ENCODE measurements at places on chromosomes 7 and 10. TPM values are rescaled to one million over a fixed set of nuclear protein-coding genes. Genes with fewer than 3 reads are reported as not detected.
A peak's percentile ranks its signal among the peaks of the same experiment; 100 is the strongest.

DNA sequence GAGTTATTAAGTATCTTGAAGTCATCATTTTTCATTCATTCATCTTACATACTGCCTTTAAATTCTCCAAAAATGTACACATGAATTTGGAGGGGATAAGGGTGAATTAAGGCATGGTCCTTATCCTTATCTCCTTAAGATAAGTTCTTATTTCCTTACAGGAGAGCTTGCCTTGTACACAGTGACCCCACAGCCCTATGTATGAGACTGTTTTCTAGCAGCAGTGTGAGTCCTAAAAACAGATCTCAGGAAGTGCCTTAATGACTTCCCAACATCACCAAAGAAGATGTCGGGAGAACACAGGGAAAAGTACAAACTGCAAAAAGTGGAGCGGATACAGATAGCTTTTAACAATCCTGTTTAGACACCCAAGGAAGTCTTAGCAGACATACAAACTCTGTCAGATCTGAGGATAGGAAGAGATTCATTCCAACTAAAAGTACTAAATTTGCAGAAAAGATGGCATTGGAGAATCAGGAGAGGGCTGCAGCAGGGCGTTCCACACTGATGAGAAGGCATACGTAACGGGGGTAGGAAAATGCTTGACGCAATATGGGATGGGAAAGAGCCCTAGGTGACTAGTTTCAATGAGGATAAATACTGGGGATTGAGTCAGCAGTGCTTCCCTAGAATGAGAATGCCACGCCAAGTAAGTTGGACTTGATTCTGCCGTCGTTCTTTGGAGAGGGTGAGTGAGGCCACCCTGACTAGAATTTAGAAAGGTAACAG is 570.2 kb downstream of the PARD3 start:
- DNase-seq, result no peak

Gene CYP2C19
- not detected for total RNA-seq

GRCh38 chr7:29793507-29793906 is 12.8 kb upstream of the WIPF3 start:
- DNase-seq, result no peak

- DNase-seq, result peak; percentile 17
Measured at GRCh38 chr7:11831736-11832495, at the start of gene THSD7A. THSD7A (minus strand) TSS chr7:11832198; CDS start chr7:11831946, 252 bp downstream.

DNA sequence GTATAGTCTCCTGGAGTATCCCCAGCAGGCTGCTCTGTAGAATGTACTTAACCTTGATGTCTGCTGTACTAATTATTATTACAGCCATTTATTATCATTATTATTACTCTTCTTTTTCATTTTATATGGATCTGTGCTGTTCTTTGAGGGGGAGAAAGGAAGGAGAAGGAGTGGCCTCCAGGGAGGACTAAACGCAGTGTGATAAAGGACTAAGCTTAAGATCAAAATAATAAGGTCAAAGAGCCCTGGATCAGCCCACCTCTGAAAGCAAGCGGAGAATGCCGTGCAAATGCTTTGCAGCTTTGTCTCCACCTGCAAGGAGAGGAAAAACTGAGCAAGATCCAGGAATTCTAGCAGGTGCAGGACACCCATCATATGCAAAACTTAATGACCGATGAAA is 65.3 kb downstream of the RELN start:
- DNase-seq, result no peak

DNA sequence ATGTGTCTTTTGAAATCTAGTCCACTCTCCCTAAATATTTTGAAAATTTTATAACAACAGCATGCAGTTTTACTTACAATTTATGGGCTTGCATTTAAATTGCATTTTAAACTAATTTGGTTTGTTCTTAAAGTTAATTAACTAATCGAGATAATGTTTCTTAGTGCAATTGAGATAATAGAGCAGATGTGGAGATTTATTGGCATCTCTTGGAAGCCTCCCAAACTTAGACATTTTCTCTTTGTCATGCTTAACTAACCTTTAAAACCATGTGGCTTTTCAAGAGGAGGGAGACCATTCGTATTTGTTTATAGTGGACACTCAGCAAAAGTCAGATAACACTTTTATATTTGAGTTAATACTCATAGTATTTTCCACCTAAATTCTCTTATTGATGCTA is 887.0 kb upstream of the CELF2 start:
- no peak for DNase-seq

Gene GDF10
- total RNA-seq, result not detected

GRCh38 chr7:110801502-110801901 is 289.4 kb upstream of the LRRN3 start:
- DNase-seq, result no peak

- no peak for DNase-seq
Measured at GRCh38 chr7:129858490-129858889, 94.3 kb downstream of the UBE2H start.

GRCh38 chr7:29309041-29309854 is 114.7 kb downstream of the CHN2 start:
- no peak for DNase-seq
